ENCODE measurements at places on chromosomes 2 and 18.
A peak's percentile ranks its signal among the peaks of the same experiment; 100 is the strongest.

GRCh38 chr2:127094509-127095366, 12.2 kb downstream of the BIN1 start:
- DNase-seq: peak; percentile 48

- DNase-seq: no peak
Observed at GRCh38 chr18:63817441-63818051, 42.3 kb downstream of the SERPINB7 start.

GRCh38 chr2:223319601-223320000, 267.6 kb downstream of the KCNE4 start:
- no peak for DNase-seq

DNA sequence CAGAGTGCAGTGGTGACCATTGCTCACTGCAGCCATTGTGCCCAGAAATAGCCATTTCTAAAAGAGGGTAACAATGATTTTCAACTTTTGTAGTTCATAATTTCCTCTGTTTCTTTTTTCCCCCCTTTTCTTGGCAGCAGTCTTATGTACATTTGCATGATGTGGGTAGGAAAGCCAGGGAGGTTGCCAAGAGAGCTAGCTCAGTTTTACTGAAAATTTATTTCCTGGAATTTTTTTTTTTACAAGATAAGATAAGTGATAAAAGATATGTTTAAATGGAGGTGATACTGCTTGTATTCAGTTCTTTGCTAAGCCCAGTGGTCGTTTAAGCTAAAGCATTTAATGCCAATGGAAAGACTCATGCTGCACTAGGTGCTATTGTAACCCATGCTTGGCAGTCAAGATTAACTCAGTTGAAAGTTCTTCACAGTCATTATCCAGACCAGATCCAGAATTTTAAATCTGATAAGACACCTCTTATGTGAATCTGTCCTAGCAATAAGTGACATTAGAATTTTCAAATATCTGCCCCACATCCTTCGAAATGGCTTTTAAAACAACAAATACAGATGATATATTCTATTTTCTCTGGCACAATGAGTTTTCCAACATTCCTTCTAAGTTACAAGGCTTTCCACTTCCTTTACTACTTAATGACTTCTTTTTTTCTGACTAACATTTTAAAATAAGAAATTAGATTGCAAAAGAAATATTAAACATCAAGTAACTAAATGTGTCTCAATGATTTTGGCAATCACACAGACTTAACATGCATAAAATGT, 4.4 kb upstream of the ATP8B1 start:
- DNase-seq: no peak

- DNase-seq: no peak
Observed at GRCh38 chr2:157180359-157180758, 77.1 kb upstream of the GALNT5 start.

All from hippocampal formation (tissue), 2 donors.